Epithelial cell of prostate (primary cell): ENCODE measurements at places on chromosomes 1 and 21.
A peak's percentile ranks its signal among the peaks of the same experiment; 100 is the strongest.

DNA sequence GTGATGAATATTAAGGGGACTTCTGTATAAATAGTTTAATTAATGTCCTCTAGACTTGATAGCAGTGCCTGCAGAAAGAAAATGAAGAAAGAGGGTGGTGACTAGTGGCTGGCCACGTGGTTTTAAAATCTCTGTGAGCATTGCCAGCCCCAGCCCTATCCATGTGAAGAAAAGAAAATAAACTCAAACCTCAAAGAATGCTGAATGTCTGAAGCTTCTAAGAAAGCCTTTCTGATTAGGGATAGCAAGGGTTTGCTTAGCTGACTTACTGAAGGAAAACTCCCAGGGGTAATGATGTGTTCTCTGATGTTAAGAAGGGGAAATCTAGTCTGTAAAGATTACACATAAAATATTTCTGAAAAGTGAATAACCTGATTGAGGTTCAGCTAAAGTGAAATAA, 31.8 kb downstream of the ADGRL2 start:
- no peak for DNase-seq

GRCh38 chr21:35053356-35054096, 4.4 kb upstream of the RUNX1 start:
- no peak for DNase-seq

GRCh38 chr1:228181645-228182034, 16.0 kb downstream of the IBA57 start:
- no peak for DNase-seq

DNA sequence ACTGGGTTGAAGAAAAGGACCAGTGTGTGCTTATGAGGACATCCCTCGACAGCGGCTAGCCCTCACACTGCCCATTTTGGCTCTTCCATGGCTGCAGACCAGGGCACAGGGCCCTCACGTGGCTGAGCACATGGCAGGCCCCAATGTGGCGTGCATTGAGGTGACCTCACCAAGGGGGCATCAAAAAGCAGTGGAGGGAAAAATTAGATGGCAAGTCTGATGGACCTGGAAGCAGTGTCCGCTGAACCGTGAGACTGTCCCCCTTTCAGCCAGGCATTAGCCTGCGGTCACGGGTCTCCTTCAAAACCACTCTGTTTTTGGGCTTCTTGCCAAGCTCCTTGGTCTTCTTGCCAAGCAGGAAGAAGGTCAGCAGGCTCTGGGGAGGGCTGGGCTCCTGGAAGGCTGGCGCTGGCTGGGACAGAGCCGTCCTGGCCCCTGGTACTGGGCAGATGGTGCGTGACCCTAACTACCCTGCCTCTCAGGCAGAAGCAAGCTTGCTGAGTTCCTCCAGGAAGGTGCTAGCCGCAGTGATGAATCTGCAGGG, 30.8 kb downstream of the TRIM67 start:
- no peak for DNase-seq

DNA sequence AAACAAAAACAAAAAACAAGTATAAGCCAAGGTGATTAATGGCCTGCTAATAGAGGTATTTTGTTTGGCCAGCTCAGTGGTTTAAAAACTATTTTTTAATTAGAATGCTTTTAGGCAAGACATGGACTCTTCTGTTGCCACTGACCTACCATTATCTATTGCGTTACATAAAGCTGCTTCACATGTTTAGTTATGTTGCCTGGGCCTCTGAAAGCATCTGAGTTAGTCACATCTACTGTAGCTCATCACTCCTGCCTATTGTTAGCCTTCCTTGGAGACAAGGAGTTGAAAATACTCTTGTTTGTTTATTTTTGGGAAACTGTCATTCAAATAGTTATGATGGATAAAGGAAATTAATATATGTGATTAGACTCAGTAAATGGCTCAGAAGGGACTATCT, 14.3 kb downstream of the DNAJB4 start:
- DNase-seq = no peak

DNA sequence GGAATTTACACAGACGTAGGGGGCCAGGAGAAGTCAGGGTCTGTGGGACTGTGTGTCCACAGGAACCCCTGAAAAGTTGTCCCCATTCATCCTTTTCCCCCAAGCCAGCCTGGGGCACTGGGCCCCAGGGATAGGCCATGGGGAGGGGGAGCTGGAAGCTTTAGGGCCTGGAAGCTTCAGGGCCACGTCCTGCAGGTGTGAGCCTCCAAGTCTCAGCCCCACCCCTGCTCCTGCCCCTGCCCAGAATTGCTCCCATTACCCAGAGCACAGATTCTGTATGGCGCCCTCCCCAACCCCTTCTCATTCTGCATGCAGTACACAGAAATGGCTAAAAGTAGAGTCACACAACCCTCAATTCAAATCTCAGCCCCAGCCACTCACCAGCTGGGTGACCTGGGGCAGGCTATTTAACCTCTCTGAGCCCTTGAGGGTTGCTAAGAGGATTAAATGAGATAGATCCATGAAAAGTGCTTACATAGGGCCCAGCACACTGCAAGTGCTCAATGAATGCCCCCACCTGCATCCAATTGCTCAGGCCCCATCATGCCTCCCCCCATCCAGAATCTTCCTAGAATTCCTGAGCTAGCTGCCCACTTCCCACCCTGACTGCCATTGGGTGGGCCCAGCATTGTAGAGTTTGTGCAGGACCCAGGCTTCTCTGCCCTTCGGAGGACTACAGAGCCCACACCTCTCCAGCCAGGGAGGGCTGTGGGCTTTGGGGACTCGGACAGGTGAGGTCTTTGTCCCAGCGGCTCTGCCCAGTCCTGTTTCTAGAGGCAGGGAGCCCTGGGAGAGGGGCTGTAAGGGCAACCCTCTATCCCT, 6.5 kb downstream of the RAP1GAP start:
- no peak for DNase-seq

GRCh38 chr1:188708795-188709535, 1768.7 kb downstream of the BRINP3 start:
- no peak for DNase-seq

GRCh38 chr21:40844935-40845334, 2.0 kb downstream of the DSCAM start:
- no peak for DNase-seq

- DNase-seq = no peak
Measured at GRCh38 chr1:51952638-51953037, 37.9 kb downstream of the RAB3B start.

- no peak for DNase-seq
Measured at GRCh38 chr1:174017231-174017970, 4.8 kb downstream of the RC3H1 start.

- no peak for DNase-seq
Measured at GRCh38 chr1:184426278-184426674, 39.4 kb downstream of the C1orf21 start.

DNA sequence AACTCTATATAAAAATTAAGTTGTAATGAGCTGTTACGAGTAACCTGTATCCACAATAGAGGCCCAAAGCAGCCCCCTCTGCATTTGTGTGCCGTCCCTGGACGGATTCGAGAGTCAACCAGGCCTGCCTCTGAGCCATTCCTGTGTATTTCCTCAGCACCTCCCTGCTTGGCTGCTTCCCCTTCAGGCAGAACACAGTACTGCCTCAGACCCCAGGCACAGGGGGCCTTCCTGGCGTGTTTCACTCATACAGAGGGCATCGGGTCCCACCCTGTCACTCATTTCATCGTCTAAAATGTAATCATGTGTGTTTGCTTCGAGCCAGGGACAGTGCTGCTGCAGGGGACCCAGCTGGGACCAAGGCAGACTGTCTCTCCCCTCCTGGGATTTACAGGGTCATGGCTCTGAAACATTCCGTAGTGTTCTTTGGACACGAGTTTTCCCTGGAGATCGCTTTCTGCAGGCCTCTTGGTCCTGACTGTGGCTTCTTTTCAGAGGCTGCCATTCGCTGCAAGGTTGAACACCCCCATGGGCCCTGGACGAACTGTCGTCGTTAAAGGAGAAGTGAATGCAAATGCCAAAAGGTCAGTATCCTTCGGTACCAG, 19.4 kb downstream of the LGALS8 start:
- DNase-seq = no peak

DNA sequence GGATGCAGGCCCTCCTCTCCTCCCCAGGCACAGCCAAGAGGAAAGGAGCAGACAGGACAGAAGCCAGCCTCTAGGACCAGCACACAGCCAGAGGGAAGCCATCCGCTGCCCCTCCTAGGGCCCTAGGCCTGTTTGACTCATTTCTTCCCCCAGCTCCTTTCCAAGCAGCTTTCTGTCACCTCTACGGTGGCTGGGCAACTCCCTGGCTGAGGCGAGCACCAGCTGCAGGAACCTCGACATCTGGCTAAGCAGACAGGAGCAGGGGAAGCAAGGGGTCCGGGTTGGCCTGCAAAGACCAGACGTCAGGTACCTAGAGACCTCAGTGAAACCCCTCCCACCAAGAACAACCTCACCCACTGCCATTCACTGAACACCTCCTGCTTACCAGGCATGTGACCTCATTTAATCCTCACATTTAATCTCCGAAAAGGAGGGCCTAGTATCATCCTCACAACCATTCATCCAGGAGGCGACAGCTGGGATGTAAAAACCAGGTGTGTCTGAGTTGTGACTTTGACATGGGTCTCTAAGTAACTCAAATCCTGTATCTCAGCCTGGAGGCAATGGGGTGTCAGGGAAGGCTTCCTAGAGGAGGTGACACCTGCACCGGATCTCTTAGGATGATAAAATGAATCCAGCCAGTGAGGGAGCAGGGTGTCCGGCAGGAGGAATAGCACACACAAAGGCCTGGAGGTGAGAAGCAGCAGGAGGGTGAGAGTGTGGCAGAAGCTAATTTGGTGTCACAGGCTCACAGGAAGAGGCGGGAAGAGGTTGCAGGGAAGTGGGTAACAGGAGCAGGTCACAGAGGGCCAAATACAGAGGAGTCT, 5.9 kb downstream of the LRP8 start:
- DNase-seq = no peak

DNA sequence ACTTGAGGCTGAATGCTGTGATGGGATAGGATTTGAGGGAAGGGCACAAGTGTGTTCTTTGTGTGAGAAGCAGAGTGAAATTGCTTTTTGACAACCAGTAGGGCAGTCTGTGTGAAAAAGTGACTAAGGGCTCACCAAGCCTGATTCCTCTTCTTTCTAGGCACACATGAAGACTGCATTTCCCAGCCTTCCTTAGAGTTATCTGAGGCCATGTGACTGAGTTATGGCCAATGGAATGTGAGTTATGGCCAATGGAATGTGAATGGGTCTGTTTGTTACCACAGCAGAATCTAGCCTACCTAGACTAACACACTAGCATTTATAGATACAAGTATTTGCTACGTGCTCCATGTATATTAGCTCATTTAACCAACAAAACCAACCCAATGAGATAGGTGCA, 35.3 kb upstream of the DIRAS3 start:
- DNase-seq = no peak

GRCh38 chr1:14543191-14543840, 55.2 kb upstream of the KAZN start:
- no peak for DNase-seq

GRCh38 chr1:206538086-206538770, 30.9 kb downstream of the RASSF5 start:
- no peak for DNase-seq

DNA sequence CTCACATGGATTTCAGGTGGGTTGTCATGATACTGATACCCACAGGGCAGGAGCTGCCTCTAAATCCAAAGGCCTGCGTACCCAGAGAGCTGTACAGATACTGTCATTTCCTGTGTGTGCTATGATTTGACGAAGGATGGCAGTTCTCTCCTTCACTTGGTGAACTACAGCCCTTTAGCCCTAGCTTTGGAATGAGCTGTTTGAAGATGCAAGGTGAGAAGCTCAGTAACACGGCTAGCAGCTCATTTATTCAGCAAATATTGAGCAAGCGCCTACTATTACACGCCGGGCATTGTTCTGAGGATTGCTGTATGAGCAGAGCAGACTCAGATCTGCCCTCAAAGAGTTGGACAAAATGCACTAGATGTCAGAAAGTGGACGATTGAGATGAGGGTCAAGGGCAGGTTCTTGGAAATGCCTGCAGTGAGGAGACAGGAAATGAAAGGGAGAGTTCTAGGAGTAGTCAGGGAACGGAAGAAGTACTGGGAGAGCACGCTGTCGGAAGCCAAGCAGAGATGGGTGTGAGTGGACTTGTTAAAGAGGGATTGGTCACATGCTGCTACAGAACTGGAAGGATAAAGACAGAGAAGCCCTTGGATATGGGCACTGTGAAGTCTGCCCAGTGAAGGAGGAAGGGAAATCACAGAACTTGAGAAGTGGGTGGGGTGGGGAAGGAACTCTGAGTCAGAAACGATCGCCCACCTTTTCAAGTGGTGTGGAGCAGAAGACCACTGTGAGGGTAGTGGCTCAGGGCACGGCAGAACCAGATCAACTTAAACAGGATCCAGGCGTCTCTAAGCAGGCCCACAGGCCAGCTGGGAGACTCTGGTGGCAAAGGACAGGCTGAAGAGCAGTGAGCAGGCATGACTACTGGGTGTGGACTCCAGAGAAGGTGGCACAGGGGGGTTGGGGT, 7.1 kb downstream of the PTGFRN start:
- no peak for DNase-seq

GRCh38 chr1:209266590-209267205, 316.8 kb upstream of the CAMK1G start:
- peak; percentile 78 for DNase-seq

- DNase-seq = peak; percentile 54
Measured at GRCh38 chr1:85495556-85495955, 30.6 kb upstream of the DDAH1 start.

DNA sequence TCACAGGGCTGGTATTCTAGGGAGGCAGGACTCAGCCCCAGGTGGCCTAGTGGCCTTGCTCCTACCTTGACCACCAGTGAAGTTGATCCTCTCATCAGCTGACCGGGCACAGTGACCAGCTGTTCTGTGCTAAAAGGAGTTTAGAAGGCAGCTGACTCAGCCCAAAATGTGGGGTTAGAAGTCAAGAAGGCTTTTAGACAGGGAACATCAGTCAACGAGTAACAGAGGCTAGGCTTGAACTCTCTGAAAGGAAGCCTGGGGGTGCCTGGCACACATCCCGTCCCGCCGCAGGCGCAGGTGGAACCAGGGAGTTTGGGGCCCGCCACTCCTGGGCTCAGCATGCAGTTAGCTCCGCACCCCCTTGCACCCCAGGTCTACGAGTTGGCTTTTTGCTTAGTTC, 114.9 kb upstream of the SLC45A1 start:
- no peak for DNase-seq

DNA sequence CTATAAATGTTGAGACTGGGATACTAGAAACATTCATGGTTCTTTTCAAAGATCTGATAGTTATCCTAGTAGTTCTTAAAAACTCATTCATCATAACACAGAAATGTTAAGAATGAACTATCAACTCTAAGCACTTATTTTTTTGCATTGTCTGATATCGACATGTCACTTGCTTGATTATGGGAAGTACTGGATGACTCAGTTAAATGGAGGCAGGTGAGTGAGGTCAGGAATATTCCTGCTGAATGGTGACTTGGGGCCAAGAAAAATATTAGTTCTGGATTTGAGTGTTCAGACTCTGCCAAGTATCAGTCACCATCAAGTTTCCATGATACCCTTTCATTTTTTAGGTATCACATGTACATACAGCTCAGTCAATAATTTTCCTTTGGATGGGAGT, 63.6 kb downstream of the NEK7 start:
- peak; percentile 79 for DNase-seq

DNA sequence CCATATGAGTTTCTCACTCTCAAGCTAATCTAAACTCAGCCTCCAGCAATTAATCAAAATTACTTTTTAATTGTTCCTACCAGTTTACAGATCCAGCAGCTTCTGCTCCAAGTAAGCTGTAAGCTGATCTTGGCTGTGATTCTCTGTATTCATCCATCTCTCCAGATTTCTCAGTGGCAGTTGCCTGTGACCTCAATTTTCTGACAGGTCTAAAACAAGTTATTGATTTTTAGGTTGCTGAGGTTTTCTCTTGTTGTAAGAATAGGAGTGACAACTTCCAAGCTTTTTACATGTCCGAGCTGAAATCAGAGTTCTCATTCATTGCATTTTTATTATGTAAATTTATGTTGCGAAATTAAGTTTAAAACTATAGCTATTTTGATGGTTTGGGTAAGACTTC, 1044.4 kb downstream of the PLA2G4A start:
- no peak for DNase-seq
